ENCODE measurements at places on chromosomes 4 and X.

GRCh38 chrX:82134378-82134777 is 932.5 kb downstream of the SH3BGRL start:
- no peak for DNase-seq

GRCh38 chrX:153539171-153539978 is 21.9 kb downstream of the ATP2B3 start:
- peak; percentile 15 for DNase-seq

DNA sequence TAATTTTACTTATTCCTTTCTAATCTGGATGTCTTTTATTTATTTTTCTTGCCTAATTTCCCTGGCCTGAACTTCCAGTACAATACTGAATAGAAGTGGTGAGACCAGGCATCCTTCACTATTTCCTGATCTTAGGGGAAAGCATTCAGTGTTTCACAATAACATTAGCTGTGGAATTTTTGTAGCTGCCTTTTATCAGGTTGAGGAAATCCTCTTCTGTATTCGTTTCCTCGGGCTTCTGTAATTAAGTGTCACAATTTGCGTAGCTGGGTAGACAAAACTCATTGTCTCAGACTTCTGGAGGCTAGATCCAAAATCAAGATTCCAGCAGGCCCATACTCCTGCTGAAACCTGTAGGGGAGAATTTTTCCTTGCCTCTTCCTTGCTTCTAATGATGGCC is 598.4 kb upstream of the FTHL17 start:
- no peak for DNase-seq

DNA sequence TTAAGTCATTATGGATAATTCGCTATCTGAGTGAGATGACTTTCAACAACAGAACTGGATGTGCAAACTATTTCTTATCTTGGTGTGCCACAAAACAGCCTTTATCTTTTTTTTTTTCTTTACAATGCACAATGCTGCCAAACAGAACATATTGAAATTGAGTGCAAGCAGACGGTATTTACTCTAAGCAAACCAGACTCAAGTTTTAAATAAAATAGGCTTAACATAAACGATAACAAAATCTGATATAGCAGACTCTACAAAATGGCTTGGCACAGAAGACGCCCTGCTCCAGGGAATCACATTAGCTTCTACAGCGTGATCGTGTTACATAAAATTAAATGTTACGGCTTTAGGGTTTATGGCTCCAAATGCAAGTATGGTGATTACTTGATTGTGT is 9.6 kb upstream of the STK32B start:
- no peak for DNase-seq

GRCh38 chr4:166091912-166092510 is 219.0 kb downstream of the TLL1 start:
- DNase-seq, result no peak

Data from central memory CD8-positive, alpha-beta T cell (primary cell).